GM03348 (cell line): ENCODE measurements at places on chromosomes 2 and 18.
A peak's percentile ranks its signal among the peaks of the same experiment; 100 is the strongest.

GRCh38 chr2:111225856-111226255, 105.1 kb downstream of the BCL2L11 start:
- DNase-seq = no peak

- no peak for DNase-seq
Observed at GRCh38 chr2:35978218-35978617, 377.4 kb upstream of the CRIM1 start.

DNA sequence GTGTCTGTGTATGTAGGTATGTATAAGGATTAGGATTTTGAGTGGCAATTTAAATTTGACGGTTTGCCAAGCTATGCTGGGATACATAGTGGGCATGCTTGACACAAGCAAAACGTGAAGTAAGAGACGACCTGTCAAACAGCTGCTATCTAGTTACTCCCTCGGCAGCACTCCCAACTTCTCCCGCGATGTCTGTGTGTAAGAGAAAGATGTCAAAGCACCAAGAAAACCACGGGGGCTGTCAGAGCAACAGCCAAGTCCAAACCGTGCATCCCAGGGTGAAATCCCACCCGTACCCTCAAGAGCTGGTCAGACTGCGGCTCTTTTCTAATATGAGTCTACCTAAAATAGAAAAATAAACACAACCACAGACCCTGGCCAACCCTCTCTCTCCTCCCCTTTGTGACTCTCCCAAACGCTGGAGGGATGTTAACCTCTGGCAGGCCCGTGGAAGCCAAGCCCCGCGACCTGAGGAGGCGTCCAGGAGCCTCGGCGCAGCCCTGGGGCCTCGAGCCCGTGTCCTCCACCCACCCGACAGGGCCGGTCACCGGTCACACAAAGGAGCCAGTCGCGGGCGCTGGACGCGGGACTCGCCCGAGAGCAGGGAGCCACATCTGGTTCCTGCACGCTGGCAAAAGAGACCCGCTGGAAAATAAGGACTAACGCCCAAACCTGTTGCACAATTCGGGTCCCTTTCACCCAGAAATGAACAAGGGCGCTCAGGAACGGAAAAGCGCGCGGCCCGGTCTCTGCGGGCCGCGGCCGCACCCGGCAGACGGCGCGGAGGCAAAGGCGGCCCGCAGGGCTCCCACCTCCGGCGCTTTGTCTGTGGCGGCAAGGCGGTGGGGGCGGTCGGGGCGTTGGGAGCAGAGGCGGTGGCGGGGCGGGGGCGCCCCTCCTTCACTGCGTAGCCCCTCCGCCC, 925 bp downstream of the SESTD1 start:
- peak; percentile 61 for DNase-seq

DNA sequence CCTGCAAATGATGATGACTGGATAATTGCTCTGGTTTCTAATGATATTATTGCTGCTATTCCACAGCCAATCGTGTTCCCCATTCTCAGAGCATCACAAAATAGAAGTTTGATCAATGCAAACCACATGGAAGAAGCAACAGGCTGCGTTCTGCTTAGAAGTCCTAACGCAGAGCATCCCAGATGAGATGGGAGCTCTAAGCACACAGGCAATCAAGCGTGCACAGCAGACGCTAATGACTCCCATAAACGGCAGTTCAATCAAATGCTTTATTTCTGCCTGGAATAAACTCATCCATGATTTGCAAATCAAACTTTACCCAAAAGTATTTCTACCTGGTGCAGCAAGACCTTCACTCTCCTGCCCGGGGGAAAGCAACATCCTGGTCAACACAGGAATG, 304.2 kb downstream of the FBXO15 start:
- no peak for DNase-seq

GRCh38 chr18:63284827-63285733, 34.5 kb downstream of the BCL2 start:
- no peak for DNase-seq

DNA sequence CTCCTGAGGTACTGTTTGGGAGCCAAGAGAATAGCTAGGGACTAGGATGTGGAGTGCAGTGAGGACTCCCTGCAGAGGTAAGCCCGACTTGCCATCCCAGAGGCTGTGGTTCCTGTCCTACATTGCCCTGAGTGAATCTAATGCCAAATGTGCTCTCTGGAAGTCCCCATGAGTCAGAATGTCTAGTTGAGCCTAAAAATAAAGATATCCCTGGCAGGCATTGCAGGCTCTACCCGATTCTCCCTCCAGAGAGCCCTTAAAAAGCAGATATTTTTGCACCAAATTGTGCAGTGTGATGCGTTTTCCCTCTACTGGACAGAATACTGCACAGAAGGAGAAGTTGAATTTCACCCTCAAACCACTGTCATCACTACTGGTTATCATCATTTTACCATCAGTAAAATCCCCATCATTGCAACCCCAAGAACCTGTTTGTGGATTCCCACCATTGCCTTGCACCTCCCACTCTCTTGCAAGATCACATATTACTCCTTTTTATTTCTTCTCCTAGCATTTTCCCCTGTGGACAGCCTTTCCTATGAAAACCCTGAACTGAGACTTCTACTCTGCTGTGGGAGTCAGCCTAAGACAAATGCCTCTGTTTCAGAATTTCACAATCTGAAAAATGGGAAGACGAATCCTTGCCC, 98.0 kb downstream of the MARCHF4 start:
- DNase-seq = peak; percentile 69

DNA sequence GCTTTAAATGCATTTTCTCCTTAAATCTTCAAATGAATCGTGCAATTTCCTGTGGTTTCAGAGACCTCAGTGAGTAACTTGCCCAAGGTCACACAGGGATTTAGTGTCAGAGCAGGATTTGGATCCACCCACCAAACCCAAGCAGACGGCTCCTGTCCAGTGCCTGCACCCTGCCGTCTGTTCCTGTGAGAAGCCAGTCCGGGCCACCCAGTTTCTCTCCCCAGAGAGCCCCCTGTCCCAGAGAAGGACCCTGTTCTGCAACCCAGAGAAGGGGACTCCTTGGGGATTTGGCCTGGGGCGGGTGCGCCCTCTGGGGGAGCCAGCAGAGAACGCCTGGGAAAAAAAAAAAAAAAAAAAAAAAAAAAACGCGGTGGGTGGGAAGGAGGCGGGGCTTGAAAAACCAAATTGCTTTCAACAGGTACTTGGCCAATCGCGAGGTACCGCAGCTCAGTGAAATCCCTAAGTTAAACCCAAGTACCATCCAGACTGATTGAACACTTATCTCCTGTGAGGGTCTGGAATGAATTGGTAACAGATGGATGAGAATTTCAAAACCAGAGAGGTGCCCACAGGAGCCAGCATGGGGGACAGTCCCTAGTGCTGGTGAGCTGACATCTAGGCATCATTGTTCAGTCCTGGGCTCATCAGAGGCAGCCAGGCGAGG, 30.9 kb upstream of the REEP1 start:
- DNase-seq = peak; percentile 77

DNA sequence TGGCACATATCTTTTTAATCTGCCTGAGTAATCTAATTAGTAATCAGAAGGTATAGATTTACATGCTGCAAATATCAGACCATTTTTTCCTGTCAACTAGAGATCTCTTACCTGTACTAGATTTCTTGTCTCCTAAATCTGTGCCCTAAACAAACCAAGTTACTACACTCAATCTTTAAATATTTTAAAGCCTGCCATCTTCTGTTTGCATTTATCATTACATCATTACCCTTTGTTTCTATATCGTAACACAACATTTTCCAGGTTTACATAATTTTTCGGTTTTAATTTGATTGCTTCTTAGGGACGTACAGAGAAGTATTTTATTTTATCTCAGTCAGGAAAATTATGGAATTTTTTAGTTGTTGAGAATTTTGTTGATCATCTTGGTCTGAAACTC, 25.7 kb downstream of the PSMA8 start:
- peak; percentile 17 for DNase-seq

GRCh38 chr2:217061916-217062505, 202.1 kb upstream of the TNP1 start:
- DNase-seq = no peak

DNA sequence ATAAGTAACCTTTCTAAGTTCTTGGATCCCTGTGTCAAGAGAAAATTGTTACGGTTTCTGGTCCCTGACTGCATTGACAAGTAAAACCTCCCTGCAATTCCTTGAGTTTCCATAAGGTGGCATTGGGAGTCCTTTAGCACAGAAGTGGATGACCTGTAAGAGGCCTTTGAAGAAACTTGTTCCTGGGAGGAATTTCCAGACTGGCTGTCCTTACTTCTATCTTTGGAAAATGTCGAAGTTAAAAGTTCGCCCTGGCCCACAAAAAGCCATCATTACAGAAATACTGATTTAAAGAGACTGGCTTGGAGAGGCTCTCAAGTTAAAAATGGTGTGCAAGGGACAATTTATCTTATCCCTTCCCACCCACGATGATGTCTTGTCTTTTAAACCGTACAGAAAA, 218.4 kb downstream of the CDH20 start:
- peak; percentile 86 for DNase-seq

DNA sequence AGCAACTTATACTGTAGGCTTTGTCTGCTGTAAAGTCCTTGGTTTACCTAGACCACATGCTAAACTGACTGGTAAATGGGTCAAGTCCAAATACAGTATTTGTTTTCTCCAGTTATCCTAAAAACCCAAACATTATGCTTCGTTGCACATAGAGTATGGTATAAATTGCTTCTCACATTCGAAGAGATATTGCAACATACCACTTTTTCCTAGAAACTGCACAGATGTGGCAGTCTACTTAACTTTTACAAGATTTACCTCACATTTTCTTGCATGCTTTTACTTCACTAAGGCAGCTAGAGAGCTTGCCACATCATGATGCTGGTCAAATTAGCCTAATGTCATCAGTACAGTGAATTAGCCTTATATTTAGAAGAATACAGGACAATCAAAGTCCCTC, 66.0 kb upstream of the SCN7A start:
- DNase-seq = no peak

- DNase-seq = no peak
Observed at GRCh38 chr2:118697781-118698180, 149.7 kb downstream of the EN1 start.

GRCh38 chr2:9237831-9238230, 31.2 kb downstream of the ASAP2 start:
- no peak for DNase-seq

DNA sequence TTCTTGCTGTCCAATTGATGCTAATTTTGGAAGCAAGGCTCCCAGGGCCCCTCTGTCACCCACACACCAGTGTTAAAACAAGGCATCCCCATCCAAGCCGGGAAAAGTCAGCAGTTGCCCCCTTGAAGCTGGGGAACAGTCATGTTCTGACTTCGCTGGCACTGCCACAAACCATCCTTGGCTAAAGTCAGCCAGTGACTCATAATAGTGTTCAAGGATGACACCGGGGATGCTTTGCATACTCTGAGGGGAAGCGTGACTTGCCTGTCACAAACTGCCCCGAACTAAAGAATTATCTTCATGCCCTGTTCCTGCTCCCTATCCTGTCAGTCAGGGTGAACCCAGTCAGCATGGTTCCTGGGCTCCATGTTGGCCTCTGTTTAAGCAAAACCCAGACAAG, 37.0 kb downstream of the TGFA start:
- peak; percentile 75 for DNase-seq

DNA sequence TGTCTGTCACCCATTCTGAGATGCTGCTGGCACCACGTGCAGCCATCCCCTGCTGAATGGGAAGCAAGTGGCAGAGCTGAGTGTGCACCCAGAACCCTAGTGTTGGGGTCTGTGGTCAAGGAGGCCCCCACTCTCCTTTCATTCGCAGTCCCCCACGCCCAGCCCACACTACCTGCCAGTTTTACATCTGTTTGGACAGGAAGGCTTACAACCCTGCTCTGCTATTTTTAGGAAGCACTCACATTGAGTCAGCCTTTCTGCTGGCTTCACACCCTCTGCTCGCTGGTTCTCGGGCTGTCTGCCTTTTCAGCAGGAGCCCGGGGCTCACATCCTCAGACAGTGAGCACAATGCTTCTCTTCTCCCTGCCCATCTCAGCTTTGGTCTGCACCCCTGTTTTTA, 10.7 kb upstream of the ADCY3 start:
- peak; percentile 46 for DNase-seq

GRCh38 chr2:6429210-6429986, 436.3 kb downstream of the CMPK2 start:
- DNase-seq = no peak

- DNase-seq = no peak
Observed at GRCh38 chr2:28433935-28434599, 41.4 kb downstream of the FOSL2 start.

- no peak for DNase-seq
Observed at GRCh38 chr2:169222665-169223064, 139.7 kb downstream of the LRP2 start.

DNA sequence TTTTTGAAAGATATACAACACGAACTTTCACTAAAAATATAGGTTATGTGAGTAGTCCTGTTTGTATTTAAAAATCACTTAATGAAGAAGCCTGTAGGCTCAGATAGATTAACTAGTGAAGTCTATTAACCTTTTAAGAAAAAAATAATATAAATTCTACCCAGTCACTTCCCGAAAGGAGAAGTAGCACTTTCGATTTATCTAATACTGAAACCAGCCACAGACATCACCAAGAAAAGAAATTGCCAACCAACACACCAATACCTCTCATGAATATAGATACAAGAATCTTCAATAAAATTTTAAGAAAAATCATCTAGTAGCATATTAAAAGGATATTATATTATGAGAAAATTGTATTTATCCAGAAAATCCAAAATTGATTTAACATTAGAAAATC, 160.5 kb downstream of the GALNT13 start:
- no peak for DNase-seq

DNA sequence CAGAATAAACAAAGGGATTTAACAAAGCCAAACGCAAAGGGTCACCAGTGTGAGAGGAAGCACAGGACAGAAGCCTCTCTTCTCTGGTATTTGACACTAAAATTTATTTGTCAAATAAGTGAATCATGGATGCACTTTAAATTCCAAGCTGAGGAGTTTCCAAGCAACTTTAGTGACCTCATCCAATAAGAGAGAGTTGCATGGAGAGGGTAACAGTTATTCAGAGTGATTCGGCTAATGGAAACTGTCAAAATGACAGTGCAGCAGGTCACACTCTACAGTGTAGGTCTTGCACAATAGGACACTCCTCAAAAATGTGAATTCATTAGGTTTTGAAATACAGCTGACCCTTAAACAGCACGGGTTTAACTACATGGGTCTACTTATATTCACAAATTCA, 103.9 kb upstream of the ACVR1C start:
- no peak for DNase-seq

- DNase-seq = no peak
Observed at GRCh38 chr2:9212661-9213411, 6.2 kb downstream of the ASAP2 start.

DNA sequence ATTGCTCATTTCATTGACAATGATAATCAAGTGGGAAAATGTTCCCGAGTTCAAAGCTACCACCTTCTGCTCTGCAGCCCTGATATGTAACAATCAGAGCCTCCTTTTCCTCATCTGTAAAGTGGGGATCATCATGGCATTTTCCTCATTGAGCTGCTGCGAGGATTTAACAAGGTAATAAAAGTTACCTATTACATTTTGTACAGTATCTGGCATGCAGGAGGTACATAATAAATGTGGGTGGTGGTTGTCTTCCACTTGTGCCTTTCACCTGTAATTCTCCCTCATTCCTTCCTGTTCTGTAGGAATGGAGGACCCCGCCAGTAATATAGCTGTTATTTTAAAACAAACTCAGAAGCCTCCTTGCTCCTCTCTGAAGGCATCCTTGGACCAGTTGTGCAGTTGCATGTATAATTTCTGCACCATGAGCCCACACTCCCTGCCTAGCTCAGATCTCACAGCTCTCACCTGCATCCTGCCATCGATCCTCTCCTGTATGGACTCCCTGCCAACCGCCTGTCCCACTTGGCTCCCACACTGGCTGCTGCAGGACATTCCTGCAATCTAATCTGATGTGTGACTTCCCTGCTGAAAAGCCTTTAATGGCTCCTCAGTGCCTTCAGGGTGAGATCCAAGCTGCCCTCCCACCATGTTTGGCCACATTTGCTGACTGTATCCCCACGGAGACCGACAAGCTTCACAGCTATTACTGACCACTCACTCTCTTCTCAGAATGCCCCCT, 350.4 kb downstream of the EN1 start:
- DNase-seq = no peak
